IMR-90 (cell line): ENCODE measurements at places on chromosomes 7 and 10. TPM values are rescaled to one million over a fixed set of nuclear protein-coding genes. Genes with fewer than 3 reads are reported as not detected.
A peak's percentile ranks its signal among the peaks of the same experiment; 100 is the strongest.

- no peak for DNase-seq
These were observed 45.1 kb upstream of the LYZL1 start for GRCh38 chr10:29243750-29244149.

- peak; percentile 91 for DNase-seq
These were observed 21.6 kb upstream of the LIMK1 start for GRCh38 chr7:74061840-74062539.

DNA sequence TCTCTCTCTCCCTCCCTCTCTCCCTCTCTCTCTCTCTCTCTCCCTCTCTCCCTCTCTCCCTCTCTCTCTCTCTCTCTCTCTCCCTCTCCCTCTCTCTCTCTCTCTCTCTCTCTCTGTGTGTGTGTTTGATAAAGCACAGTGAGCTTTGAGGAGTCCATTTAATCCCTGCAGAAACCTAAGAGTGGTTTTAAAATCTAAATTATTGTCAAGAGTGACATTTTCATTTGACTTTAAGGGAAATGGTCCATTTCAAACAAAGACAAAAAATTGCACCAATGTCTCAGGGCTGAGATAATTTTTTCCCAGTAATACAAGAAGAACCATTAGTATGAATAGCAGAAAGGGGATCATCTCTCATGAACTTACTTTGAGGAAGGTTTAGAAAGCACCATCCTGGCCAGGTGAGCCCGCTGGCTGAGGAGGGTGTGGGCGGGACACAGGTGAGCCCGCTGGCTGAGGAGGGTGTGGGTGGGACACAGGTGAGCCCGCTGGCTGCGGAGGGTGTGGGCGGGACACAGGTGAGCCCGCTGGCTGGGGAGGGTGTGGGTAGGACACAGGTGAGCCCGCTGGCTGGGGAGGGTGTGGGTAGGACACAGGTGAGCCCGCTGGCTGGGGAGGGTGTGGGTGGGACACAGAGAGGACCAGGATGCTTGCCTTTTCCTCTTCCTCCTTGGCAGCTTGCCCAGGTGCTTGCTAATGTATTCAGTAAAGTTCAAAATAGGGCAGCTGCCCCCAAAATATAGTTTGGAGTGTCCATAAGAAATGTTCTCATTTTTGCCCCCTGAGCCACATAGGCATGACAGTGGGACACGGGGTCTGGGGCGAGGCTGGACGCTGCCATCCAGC lies 125.0 kb downstream of the DNAJB6 start:
- no peak for DNase-seq

GRCh38 chr10:89648074-89648473 lies 3.0 kb upstream of the PANK1 start:
- DNase-seq, result no peak

GRCh38 chr7:45157286-45157652 lies 322 bp upstream of the RAMP3 start:
- no peak for DNase-seq

DNA sequence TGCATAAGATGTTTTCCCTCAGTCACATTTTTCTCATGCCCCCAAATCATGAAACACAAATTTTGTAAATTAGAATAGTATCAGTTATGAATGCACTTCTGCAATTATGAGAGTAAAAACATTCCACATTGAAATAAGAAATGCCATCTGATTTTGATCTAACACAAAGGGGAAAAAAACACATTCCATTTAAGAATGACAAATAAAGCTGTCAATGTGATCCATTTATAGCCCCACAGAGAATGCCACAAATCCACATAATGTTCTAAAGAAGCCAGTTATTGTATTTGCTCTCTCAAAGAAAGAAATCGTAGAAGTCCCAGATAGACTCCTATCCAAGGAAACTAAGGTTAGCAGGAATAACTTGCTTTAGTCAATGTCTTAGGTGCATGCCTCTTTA lies 48.7 kb upstream of the RHOBTB1 start:
- DNase-seq, result no peak

DNA sequence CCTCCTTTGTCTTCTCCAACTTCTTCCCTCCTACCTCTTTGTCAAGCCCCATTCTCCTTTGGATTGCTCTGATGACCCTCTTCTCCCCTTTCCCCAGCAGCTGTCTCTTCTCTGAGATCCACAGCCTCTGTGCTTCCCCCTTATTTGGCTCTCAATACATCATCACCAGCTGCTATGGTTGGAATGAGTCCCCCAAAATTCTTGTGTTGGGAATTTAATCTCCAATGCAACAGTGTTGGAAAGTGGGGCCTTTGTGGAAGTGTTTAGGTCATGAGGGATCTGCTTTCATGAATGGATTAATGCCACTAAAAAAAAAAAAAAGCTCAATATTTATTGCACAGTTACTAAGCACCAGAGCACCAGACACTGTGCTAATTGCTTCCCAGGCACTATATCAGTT lies 39.2 kb upstream of the FRMD4A start:
- DNase-seq, result no peak

The AOC1 gene
- total RNA-seq, result not detected in 2 replicates
